ENCODE measurements at places on chromosomes 6 and 20. TPM values are rescaled to one million over a fixed set of nuclear protein-coding genes. Genes with fewer than 3 reads are reported as not detected.
A peak's percentile ranks its signal among the peaks of the same experiment; 100 is the strongest.

DNA sequence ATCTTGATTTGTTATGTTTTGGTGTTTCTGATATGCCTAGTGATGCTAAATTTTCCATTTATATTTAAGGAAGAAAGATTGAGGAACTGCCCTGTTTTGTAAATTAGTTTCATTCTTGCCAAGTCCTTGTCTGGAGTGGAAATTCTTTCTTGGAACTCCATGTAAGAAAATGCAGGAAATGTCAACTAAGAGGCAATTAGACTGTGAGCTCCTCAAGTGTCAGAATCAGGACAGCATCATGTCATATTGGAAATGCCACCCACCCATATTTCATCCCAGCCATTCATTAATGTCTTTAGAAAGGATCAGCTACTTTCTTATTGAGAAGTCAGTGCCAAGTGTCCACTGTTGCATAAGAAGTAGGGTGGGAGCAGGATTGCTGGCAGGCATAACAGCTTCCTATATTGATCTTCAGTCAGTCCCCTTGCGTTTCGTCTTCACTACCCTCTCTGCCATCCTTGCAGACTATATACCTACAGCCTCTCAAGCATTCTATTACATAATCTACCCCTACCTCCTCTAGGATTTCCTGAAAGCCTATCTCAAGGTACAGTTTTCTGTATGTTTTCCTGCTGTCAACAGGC lies 42.4 kb downstream of the HAO1 start:
- no peak overlapping the region for H3K27ac ChIP-seq
- H3K4me1 ChIP-seq, result peaks cover 15% of the 10 kb centered on the region
- H3K36me3 ChIP-seq, result no peaks in the 10 kb centered on the region
- DNase-seq, result no peak
- no peak overlapping the region for H3K4me3 ChIP-seq

GRCh38 chr6:46949632-46950280 lies 28.0 kb upstream of the ADGRF5 start:
- no peaks in the 10 kb centered on the region for H3K36me3 ChIP-seq
- peaks cover 23% of the 10 kb centered on the region for H3K4me1 ChIP-seq
- H3K4me3 ChIP-seq, result no peak overlapping the region
- no peak for DNase-seq
- H3K27ac ChIP-seq, result no peak overlapping the region
- H3K27me3 ChIP-seq, result no peaks in the 10 kb centered on the region

DNA sequence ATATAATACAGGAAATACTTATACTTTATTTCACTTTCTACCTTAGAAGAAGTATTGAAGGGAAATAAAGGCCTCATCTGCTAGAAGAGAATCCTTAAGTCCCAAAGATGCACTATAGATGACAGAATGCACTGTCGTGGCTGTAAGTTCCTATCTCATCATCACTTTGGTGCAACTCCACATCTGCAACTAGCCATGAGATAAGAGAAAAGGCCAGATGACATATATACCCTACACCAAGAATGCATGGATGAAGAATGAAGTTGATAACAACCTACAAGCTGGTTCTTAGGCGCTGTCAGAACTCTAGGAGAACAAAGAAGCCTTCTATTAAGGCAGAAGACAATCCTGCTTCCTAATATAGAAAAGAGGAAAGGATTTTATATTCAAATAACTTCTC lies 11.6 kb upstream of the PLN start:
- no peak overlapping the region for H3K4me3 ChIP-seq
- no peaks in the 10 kb centered on the region for H3K27me3 ChIP-seq
- DNase-seq, result no peak
- no peaks in the 10 kb centered on the region for H3K36me3 ChIP-seq

DNA sequence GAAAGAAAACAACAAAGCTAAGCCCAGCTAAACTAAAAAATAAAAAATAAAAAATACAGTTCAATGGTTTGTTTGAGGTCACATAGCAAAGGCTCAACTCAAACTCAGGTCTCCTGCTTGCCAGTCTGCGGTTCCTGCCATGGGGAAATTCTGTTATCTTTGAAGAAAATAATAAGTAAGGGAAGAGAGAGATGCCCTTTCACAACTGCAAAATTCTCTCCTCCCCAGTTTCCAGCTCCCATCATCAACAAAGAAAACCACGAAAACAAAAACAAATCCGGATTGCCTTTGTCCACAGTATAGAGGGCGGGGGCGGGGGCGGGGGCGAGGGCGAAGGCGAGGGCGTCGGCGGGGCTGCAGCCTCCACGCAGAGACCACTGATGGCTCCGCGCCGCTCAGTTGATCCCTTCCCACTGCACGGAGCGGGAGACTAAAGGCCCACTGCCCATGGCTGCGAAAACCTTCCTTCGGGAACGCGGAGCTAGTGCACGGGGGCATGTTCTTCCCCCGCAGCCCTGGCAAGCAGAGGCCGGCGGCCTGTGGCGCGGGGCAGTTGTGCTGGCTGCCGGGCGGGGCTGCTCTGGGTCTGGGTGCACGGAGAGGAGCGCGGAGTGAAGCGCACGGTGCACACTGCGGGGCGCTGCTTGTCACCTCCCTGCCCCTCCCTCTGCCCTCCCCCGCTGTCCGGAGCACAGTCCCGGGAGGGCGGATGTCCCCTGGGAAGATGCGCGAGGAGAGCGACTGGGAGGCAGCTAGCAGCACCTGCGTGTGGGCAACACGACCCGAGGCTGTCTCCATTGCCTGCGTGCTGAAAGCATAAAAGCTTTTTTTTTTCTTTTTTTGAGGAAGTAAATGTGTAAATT lies 54.1 kb upstream of the TPD52L1 start:
- H3K4me3 ChIP-seq, result peak overlapping the region; percentile 75
- no peak overlapping the region for H3K27ac ChIP-seq
- no peaks in the 10 kb centered on the region for H3K27me3 ChIP-seq
- H3K4me1 ChIP-seq, result peaks cover 29% of the 10 kb centered on the region
- DNase-seq, result peak; percentile 56

GRCh38 chr6:30066082-30066481 lies 916 bp upstream of the PPP1R11 start:
- H3K4me3 ChIP-seq, result peak overlapping the region; percentile 82
- H3K4me1 ChIP-seq, result peaks cover 39% of the 10 kb centered on the region
- H3K27ac ChIP-seq, result peak overlapping the region; percentile 99
- DNase-seq, result no peak

DNA sequence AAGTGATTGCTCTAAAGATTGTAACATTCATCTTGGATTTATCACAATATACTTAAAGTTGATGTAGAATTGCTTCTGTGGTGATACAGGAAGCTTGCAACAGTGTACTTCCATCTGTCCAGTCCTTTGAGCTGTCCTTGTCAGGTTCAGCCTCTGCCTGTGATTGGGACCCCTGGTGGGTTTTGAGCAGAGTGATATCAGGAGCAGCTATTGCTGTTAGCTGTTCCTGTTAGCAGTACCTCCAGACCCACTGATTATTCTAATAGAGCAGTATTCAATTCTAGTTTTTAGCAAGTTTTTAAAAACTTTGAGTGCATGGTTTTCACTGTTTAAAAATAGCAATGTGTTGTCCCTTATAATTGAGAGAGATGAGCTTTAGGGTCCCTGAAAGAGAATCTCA lies 48.8 kb downstream of the TULP4 start:
- no peak overlapping the region for H3K27ac ChIP-seq
- no peak for DNase-seq
- no peaks in the 10 kb centered on the region for H3K36me3 ChIP-seq
- H3K27me3 ChIP-seq, result no peaks in the 10 kb centered on the region
- peaks cover 18% of the 10 kb centered on the region for H3K4me1 ChIP-seq
- H3K4me3 ChIP-seq, result no peak overlapping the region

DNA sequence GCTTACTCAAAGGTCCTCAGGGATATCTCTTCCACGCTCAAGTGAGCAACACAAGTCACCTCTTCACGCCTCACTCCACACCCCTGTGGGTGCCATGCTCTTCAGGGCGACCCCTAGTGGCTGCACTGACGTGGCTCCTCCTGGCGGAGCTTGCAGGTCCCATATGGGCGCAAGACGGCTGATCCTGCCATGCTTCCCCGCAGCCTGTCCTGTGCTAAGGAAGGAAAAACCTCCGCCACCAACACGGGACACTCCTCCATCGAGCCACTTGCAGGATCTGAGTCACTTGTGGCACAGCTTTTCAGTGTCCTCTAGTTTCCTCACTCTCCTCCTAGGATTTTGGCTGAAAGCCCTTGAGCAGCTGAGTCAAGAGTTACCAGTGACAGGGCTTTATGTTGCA lies 90.7 kb downstream of the KHDC1L start:
- DNase-seq, result peak; percentile 7
- peaks cover 4% of the 10 kb centered on the region for H3K4me1 ChIP-seq
- no peak overlapping the region for H3K4me3 ChIP-seq
- no peaks in the 10 kb centered on the region for H3K27me3 ChIP-seq
- no peak overlapping the region for H3K27ac ChIP-seq
- no peaks in the 10 kb centered on the region for H3K36me3 ChIP-seq

DNA sequence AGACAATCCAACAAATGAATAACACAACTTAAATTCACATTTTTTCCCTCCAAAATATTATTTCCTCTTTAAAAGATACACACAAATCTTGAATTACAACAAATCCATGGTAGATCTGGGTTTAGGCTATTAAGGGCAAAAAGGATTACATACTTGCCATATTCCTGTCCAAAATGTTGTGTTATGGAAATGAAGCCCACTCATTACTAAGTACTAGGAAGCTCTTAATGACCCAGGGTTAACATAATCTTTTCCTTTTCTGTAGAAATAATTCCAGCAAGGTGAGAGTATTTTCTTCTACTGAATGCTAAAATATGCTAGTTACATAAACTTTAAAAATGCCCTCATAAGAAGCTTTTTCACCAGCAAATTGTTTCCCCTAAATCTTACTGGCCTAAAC lies 1.6 kb downstream of the SHPRH start:
- H3K4me3 ChIP-seq, result no peak overlapping the region
- no peaks in the 10 kb centered on the region for H3K4me1 ChIP-seq
- DNase-seq, result no peak
- no peak overlapping the region for H3K27ac ChIP-seq

GRCh38 chr6:8075185-8075584 lies 11.0 kb upstream of the BLOC1S5 start:
- no peak overlapping the region for H3K27ac ChIP-seq
- no peak for DNase-seq
- H3K4me3 ChIP-seq, result no peak overlapping the region
- no peaks in the 10 kb centered on the region for H3K27me3 ChIP-seq
- H3K36me3 ChIP-seq, result peaks cover 4% of the 10 kb centered on the region

- H3K4me1 ChIP-seq, result peaks cover 40% of the 10 kb centered on the region
- no peak for DNase-seq
- H3K27me3 ChIP-seq, result no peaks in the 10 kb centered on the region
- H3K4me3 ChIP-seq, result no peak overlapping the region
- no peak overlapping the region for H3K27ac ChIP-seq
- H3K36me3 ChIP-seq, result peaks cover 23% of the 10 kb centered on the region
Observed at GRCh38 chr6:108671175-108671574, 110.5 kb downstream of the FOXO3 start.

GRCh38 chr6:67717281-67717680 lies 917.8 kb upstream of the ADGRB3 start:
- H3K4me1 ChIP-seq, result no peaks in the 10 kb centered on the region
- H3K27ac ChIP-seq, result no peak overlapping the region
- DNase-seq, result no peak
- no peaks in the 10 kb centered on the region for H3K27me3 ChIP-seq
- no peak overlapping the region for H3K4me3 ChIP-seq

GRCh38 chr20:50412069-50412468 lies 98.1 kb upstream of the PTPN1 start:
- H3K4me3 ChIP-seq, result no peak overlapping the region
- H3K27ac ChIP-seq, result peak overlapping the region; percentile 60
- DNase-seq, result peak; percentile 48
- H3K27me3 ChIP-seq, result no peaks in the 10 kb centered on the region
- H3K4me1 ChIP-seq, result peaks cover 45% of the 10 kb centered on the region
- peaks cover 13% of the 10 kb centered on the region for H3K36me3 ChIP-seq

- H3K4me1 ChIP-seq, result no peaks in the 10 kb centered on the region
- H3K27me3 ChIP-seq, result peaks cover 67% of the 10 kb centered on the region
- H3K36me3 ChIP-seq, result no peaks in the 10 kb centered on the region
- no peak overlapping the region for H3K27ac ChIP-seq
- H3K4me3 ChIP-seq, result no peak overlapping the region
Observed at GRCh38 chr6:41327177-41327576, 8.2 kb upstream of the NCR2 start.

- DNase-seq, result no peak
- no peaks in the 10 kb centered on the region for H3K4me1 ChIP-seq
- no peak overlapping the region for H3K4me3 ChIP-seq
- no peak overlapping the region for H3K27ac ChIP-seq
Observed at GRCh38 chr6:90144396-90144795, 152.2 kb downstream of the BACH2 start.

GRCh38 chr6:109349419-109349987 lies 32.8 kb downstream of the CD164 start:
- peak; percentile 64 for DNase-seq
- peak overlapping the region; percentile 24 for H3K4me3 ChIP-seq
- H3K4me1 ChIP-seq, result peaks cover 38% of the 10 kb centered on the region
- peak overlapping the region; percentile 73 for H3K27ac ChIP-seq
- no peaks in the 10 kb centered on the region for H3K27me3 ChIP-seq

- H3K36me3 ChIP-seq, result no peaks in the 10 kb centered on the region
- peaks cover 100% of the 10 kb centered on the region for H3K27me3 ChIP-seq
- H3K4me1 ChIP-seq, result no peaks in the 10 kb centered on the region
- no peak overlapping the region for H3K27ac ChIP-seq
- no peak overlapping the region for H3K4me3 ChIP-seq
Observed at GRCh38 chr20:46430921-46431712, 24.7 kb upstream of the ELMO2 start.

GRCh38 chr6:111590209-111590980 lies 15.3 kb downstream of the TRAF3IP2 start:
- peaks cover 67% of the 10 kb centered on the region for H3K4me1 ChIP-seq
- peak overlapping the region; percentile 4 for H3K4me3 ChIP-seq
- DNase-seq, result no peak
- H3K27ac ChIP-seq, result peak overlapping the region; percentile 48

The SAPCD1 gene
- 26.6 TPM for total RNA-seq

The PTCRA gene
- total RNA-seq, result not detected

The KCNQ5 gene
- total RNA-seq, result 0.10 TPM

The JAG1 gene
- total RNA-seq, result 245 TPM

The SNHG17 gene
- total RNA-seq, result 111 TPM

The ZC3H12D gene
- 0.20 TPM for total RNA-seq

All from Calu3 (cell line).